ENCODE measurements at places on chromosomes 13 and 19.

DNA sequence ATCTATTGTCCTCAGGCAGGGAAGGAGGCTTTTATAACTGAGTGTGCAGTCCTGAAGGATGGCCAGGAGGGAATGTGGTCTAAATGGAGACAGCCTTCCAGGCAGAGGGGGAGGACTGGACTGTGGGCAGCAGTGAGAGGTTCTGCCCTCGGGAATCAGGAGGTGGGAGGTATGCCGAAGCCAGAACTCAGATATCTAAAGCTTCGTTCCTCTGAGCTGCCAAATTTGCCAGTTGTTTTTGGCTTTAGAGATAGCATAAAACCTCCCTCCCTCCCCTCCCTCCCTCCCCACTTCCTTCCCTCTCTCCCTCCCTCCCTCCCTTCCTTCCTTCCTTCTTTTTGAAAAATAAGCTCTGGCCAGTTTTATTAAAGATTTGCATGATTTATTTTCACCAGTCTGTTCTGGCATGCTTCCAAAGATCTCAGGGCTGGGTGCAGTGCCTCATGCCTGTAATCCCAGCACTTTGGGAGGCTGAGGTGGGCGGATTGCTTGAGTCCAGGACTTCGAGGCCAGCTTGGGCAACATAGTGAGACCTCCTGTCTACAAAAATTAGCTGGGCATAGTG, 2.4 kb downstream of the MEDAG start:
- DNase-seq: no peak

DNA sequence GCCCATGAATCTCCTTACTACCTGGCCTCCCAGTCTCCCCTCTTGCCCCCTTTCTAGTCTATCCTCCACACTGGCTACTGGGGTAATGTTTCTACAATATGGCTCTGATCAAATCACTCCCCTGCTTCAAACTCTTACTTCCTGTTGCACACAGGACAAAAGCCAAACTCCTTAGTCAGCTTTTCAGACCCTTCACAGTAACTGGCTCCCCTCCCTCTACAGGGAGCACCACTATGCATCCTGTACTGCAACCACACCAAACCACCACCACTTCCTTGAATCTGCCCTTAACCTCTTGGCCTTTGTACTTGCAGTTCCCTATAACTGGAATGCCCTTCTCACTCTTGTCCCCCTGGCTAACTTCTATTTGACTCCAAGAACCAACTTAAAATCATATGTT, 32.2 kb downstream of the DEDD2 start:
- no peak for DNase-seq

DNA sequence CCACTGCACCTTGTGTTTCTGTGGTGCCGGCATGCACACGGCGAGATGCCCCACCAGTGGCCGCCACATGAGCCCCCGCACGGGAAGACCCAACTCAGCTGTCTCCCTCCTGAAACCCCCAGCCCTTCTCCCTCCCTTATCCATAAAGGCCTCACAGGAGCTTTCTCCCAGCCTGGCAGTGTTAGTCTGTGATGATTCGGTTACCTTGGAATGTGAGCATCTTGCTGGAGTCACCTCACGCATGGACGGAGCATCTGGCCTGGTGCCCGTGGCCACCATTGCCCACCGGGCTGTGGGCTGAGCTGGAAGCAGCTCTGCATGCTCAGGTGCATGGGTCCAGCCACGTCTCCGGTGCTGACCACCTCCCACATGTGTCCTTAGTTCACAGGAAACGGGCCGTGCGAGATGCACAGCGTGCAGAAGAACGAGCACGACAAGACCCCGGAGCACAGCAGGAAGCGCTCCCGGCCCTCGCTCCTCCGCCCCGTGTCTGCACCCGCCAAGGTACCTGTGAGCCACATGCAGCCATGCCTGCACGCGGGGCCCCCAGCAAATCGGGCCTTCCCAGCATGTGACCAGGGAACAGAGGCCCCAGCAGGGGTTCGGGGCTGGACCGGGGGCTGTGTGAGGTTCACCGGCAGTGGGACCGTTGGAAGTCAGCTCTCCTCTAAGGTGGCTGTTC, 22.0 kb downstream of the SIN3B start:
- no peak for DNase-seq

- DNase-seq: no peak
Measured at GRCh38 chr13:31175847-31176532, 14.3 kb upstream of the HSPH1 start.

- DNase-seq: no peak
Measured at GRCh38 chr19:49042177-49042576, 1.5 kb upstream of the CGB5 start.

DNA sequence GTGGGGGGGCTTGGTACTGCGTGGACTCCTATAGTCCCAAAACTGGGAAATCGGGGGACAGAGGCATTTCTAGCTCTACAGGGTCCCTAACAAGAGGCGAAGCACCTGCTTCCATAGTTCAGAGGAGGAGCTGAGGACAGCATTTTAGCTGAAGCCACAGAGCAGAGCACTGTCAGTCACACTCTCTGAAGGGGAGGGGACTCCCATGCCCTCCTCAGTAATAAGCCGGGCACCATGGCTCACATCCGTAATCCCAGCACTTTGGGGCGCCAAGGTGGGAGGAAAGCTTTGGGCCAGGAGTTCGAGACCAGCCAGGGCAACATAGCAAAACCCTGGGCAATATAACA, 3.8 kb downstream of the NPAS1 start:
- DNase-seq: no peak

- no peak for DNase-seq
Measured at GRCh38 chr19:2311093-2311492, 3.1 kb upstream of the LINGO3 start.

DNA sequence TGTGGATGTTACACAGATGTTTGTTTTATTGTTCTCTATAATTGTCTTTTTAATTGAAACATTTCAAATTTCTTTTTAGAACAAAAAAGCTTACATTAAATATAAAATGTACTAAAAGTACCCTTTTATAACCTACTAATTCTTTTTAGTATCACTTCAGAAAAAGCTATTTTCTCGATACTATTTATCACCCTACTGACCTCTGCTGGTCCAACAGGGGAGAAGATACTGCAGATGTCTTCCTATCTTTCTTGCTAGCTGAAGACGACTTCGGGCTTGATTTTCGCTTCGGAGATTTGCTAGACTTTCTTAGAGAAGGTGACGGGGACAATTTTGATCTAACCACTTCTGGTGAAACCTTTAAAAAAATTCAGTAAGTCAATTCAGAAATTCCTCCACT, 42.4 kb downstream of the ZC3H13 start:
- no peak for DNase-seq

DNA sequence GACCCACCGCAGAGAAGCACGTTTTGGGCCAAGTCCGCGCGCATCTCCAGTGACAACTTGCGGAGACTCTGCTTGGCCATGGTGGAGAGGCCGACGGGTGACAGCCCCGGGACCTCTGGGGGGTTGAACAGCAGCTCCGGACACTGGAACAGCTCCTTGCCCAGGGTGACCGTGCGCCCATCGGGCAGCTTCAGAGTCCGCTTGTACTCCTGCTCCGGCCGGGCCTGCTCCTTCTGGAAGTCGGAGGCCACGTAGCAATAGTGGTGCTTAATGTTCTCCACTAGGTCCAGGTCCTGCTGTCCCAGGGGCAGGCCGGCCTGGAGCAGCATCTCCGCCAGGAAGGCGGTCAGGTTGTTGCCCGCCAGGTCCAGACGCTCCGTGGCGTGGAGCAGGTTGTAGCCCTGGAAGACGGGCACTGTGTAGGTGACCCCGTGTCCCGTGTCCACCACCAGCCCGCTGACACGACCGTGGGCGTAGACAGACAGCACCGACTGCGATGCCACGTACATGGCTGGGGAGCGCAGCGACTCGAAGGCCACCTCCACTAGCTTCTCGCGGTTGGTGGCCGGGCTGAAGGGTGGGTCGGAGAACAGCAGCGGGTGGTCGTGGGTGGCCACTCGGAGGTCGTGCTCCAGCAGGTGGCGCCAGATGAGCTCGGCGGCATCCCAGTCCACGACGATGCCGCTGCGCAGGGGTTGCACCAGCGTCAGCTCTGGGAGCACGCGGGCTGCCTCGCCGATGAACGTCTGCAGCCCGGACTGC, 743 bp downstream of the ACTL9 start:
- DNase-seq: peak; percentile 58

DNA sequence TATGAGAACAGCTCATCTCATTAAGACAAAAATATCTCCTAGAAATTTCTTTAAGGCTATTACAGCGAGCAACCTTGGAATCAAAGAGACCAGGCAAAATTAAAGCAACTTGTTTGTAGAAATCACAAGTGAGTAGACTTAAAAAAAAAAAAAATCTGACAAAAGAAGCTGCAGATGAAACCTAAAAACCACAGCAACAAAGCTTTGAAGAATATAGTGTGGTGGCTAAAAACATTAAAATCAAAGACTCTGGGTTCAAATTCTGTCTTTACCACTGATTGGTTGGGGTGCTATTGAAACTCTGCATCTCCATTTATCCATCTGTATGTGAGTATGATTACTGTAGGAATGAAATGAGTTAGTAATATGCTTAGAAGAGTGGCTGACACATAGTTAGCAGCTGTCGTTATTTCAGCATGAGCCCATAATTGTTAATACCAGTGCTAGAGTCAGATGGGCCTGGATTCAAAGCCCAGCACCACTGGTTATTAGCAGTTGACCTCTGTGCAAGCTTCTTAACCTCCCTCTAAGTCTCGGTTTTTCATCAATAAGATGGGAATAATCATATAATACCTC, 157.6 kb downstream of the FOXO1 start:
- no peak for DNase-seq

DNA sequence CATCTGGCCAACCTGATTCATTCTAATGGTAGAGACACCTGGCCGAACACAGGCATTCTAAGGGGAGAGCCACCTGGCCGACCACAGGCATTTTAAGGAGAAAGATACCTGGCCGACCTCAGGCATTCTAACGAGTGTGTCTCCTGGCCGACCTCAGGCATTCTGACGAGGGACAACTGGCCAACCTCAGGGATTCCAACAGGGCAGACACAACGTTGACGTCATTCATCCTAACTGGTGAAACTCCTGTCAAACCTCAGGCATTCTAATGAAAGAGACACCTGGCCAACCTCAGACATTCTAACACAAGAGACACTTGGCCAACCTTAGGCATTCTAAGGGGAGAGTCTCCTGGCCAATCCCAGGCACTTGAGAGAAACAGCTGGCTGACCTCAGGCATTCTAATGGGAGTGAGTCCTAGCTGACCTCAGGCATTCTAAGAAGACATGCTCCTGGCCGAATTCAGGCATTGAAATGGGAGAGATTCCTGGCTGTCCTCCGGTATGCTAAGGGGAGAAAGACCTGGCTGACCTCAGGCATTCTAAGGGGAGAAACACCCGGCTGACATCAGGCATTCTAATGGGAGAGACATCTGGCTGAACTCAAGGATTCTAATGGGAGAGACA, 1352.5 kb downstream of the UQCRFS1 start:
- no peak for DNase-seq

Measured in iPS DF 6.9 (cell line).